Glutamatergic neuron (in vitro differentiated cells): ENCODE measurements at places on chromosomes 12 and 14.

DNA sequence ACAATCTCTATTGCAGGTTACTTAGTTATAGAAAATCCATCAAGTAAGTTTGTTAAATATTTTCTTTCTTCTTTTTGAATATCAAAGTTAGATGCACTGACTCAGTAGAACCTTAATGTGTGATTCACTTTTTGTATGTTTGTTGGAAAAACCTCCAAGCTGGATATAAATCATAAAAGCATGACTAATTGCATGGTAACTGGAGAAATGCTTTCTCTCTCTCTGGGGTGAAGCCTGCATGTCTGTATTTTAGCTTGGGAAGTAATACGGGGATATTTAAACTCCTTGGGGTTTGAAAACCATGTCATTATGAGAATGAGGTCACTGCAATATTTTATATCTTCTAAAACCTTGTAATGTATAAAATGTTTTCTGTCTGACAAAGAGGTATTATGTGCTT lies 58.6 kb upstream of the MYF6 start:
- no peak overlapping the region for H3K4me3 ChIP-seq
- H3K36me3 ChIP-seq: no peaks in the 10 kb centered on the region
- DNase-seq: no peak
- no peak overlapping the region for H3K27ac ChIP-seq
- no peaks in the 10 kb centered on the region for H3K4me1 ChIP-seq

DNA sequence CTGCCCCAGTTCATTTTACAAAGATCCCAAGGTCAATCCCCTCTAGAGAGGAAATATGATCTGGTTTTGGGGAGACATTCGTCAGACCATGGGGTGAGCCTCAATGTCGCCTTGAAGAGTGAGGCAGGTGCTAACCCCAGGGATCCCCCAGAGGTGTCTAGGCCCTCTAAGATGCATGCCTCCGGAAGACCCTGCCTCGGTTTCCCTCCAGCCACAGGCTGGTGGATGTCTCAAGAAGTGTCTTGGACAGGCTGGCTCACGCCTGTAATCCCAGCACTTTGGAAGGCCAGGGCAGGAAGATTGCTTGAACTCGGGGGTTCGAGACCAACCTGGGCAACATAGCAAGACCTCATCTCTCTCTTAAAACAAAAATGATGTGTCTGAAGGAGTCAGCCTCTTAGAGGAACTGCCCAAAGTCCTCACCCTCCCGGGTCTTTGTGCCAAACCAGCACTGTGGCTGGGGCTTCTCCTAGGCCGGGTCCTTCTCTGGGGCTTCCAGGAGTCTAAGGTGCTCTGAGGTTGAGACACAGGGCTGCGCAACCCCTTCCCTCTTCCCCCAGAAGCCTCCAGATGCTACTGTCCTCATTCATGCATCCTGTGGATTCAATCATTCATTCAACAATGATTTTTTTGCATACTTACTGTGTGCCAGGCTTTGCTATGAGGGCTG lies 24.7 kb upstream of the BEGAIN start:
- H3K4me3 ChIP-seq: no peak overlapping the region
- peaks cover 5% of the 10 kb centered on the region for H3K4me1 ChIP-seq
- H3K36me3 ChIP-seq: no peaks in the 10 kb centered on the region

DNA sequence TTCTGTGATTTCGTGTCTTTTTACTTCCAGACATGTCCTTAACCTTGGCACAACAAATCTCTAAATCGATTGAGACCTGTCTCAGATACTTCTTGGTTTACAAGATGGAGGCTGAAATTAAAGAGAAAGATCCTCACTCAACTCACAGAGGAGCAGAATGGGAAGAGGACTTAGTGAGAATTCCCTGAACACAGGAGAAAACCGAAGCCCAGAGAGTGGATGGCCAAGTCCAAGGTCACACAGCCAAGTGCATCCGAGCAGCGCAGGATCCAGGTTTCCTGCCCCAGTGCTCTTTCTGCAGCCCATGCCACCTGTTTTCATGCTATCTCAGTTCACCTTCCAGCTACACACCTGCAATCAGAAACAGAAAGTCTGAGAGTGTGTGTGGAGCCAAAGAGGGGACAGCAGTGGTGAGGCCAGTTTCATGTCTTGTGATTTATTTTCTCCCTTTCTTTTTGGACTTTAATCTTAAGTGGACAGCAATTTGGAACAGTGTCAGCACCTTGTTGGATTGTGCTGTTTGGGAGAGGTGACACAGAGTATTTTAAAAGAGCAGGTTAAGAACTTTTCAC lies 22.9 kb upstream of the TCL1B start:
- H3K4me1 ChIP-seq: peaks cover 4% of the 10 kb centered on the region
- H3K27me3 ChIP-seq: peaks cover 2% of the 10 kb centered on the region
- no peak for DNase-seq
- H3K27ac ChIP-seq: no peak overlapping the region

DNA sequence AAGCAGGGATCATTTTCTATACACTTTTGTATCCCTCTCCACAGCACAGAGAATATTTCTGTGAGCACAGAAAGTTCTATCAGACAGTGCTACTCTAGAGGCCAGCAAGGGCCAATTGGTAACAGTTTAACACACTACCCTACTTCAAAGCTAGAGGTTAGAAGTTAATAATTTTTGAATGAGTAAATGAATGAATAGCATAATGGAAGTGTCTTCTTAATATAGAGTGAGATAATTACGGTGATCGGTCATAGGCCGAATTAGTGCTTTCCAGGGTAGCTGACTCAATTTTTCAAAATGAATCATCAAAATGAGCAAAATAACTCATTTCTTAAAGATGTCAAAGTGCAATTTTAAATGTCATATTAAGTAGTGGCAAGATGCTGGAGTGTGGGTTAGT lies 67.0 kb upstream of the CCDC198 start:
- no peak overlapping the region for H3K27ac ChIP-seq
- no peak for DNase-seq
- peaks cover 3% of the 10 kb centered on the region for H3K27me3 ChIP-seq
- H3K4me3 ChIP-seq: no peak overlapping the region
- H3K4me1 ChIP-seq: peaks cover 17% of the 10 kb centered on the region
- no peaks in the 10 kb centered on the region for H3K36me3 ChIP-seq

DNA sequence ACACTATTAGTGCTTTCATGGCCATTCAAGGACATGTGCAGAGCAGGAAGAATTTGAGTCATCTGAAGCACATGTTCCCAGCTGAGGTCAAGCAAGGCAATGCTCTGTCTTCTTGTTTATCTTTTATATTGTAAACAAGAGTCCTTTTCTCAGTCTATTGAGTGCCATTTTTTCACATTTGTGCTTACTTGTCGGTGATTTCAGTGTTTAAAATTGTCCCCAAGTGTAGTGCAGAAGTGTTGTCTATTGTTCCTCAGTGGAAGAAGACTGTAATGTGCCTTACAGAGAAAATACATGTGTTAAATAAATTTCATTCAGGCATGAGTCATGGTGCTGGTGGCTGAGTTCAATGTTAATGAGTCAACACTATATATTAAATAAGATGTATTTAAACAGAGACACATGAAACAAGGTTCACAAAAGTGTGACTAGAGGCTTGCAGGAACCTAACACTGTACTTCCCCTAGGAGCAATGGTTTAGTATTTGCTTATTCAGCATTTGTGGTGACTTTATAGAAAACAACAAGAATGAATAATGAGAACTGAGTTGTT lies 391.1 kb downstream of the LRIG3 start:
- no peak overlapping the region for H3K4me3 ChIP-seq
- H3K27me3 ChIP-seq: no peaks in the 10 kb centered on the region
- H3K4me1 ChIP-seq: no peaks in the 10 kb centered on the region
- DNase-seq: no peak
- H3K36me3 ChIP-seq: peaks cover 2% of the 10 kb centered on the region

GRCh38 chr12:17334784-17335183 lies 728.8 kb upstream of the LMO3 start:
- DNase-seq: no peak
- peaks cover 3% of the 10 kb centered on the region for H3K27me3 ChIP-seq
- H3K4me1 ChIP-seq: no peaks in the 10 kb centered on the region
- no peak overlapping the region for H3K4me3 ChIP-seq
- H3K27ac ChIP-seq: no peak overlapping the region

DNA sequence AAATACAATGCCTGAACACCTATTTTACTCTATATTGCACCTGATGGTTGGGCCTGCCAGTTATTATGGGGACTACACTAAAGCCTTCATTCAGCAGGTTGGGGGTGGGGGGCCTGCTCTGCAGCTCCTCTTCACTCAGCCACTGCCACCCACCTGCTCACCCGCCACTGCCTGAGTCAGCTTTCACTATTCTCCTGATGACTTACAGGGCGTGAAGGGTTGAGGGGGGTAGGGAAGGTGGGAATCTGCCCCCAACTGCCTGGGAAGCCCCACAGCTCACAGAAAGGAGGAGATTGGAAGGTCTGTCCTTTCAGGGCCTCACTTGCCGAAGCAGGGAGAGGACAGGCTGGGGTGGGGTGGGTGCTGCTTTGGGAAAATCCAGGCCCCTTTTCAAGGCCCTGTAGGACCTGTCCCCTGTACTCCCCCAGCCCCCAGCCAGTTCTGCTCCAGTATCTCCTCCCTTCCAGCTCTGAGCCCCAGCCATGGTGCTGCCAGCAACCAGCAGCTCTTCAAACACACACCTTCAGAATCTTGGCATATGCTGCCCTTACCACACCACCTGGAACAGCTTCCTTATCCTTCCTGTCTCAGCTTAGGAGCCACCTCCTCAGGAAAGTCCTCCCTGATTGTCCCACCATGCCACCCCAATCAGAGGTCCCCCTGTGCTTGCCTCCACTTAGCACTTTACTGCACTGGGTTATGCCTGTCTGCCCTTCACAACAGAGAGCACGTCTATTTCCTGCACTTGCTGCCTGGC lies 33.1 kb downstream of the IRF2BPL start:
- no peaks in the 10 kb centered on the region for H3K36me3 ChIP-seq
- H3K27me3 ChIP-seq: peaks cover 4% of the 10 kb centered on the region
- H3K27ac ChIP-seq: no peak overlapping the region
- no peak for DNase-seq
- no peak overlapping the region for H3K4me3 ChIP-seq

DNA sequence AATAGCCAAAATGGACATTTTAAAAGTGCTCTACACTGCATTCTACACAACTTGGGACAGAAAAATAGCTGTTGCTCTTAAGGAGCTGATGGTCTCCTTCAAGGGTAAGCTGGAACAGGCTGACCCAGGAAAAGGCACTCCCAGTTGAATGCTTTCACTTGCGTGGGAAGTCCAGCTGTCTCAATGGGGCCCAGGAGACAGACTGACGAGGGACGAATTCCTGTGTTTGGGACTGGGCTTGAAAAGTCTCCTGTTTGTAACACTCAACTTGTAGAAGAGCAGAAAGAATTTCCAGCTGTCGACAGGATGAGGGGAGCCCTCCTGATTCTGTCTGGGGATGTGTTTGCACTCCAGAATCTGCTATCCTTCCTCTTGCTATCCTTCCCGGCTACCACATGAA lies 180.8 kb downstream of the ZFP36L1 start:
- H3K4me1 ChIP-seq: peaks cover 2% of the 10 kb centered on the region
- no peak for DNase-seq
- H3K4me3 ChIP-seq: no peak overlapping the region
- H3K36me3 ChIP-seq: peaks cover 13% of the 10 kb centered on the region

DNA sequence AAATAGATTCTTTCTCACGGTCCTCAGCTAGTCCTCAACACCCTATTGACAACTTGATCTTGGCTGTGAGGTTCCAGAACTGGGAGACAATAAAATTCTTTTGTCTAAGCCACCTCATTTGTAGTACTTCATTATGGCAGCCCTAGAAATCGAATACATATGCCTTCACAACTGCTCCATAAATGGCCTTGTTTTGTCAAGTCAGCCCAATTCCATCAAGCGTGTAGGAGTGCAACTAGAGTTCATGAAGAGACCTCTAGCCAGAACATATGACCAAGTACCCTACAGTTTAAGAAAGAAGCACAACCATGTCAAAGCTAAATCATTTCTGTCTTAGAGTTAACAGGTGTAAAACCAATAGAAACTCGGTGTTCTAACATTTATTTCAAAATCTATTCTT lies 45.0 kb upstream of the PLEKHA5 start:
- DNase-seq: no peak
- H3K27ac ChIP-seq: no peak overlapping the region
- peaks cover 5% of the 10 kb centered on the region for H3K4me1 ChIP-seq
- no peaks in the 10 kb centered on the region for H3K27me3 ChIP-seq

- no peaks in the 10 kb centered on the region for H3K4me1 ChIP-seq
- H3K36me3 ChIP-seq: no peaks in the 10 kb centered on the region
- DNase-seq: no peak
- H3K27ac ChIP-seq: no peak overlapping the region
- H3K4me3 ChIP-seq: no peak overlapping the region
Observed at GRCh38 chr14:69749956-69750355, 17.0 kb upstream of the SRSF5 start.

DNA sequence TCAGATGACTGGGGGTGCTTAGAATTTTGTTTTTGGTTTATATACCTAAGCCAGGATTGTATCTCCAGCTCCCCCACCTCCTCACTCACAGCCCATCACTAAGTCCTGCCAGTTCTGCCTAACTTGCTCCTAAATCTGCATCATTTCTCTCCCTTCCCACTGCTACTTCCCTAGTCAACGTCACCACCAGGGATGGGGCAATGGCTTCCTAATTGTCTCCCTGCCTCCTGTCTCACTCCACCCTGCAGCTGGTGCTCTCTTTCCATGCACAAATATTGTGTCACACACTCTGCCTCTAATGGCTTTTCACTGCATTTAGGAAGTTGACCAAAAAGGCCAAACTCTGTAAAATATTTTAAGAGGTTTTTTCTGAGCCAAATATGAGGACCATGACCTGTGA lies 11.5 kb downstream of the OAS2 start:
- H3K27me3 ChIP-seq: no peaks in the 10 kb centered on the region
- no peak overlapping the region for H3K27ac ChIP-seq
- no peaks in the 10 kb centered on the region for H3K4me1 ChIP-seq

- no peaks in the 10 kb centered on the region for H3K27me3 ChIP-seq
- peaks cover 7% of the 10 kb centered on the region for H3K36me3 ChIP-seq
- no peak for DNase-seq
- no peak overlapping the region for H3K27ac ChIP-seq
- H3K4me3 ChIP-seq: no peak overlapping the region
Observed at GRCh38 chr12:129208566-129208965, 355.3 kb downstream of the GLT1D1 start.

DNA sequence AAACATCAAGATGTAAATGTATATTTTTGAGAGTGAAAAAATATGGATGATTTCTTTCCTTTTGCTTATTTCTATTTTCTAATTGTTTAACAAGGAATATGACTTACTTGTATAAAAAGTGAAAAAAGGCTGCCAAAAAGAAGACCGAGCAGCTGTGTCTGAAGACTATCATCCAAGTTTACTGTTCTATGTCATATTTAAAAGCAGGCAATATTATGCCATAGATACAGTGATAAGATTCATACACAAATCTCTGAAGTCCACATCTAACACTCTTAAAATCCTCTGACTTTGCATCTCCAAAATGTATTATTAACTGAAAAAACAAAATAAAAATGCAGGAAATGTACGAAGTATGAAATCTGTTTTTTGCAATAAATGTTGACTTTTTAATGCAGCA lies 109.1 kb downstream of the SEC23A start:
- H3K36me3 ChIP-seq: no peaks in the 10 kb centered on the region
- DNase-seq: no peak
- H3K27ac ChIP-seq: peak overlapping the region; percentile 89
